Renal cortex interstitium (tissue), 15 donors: ENCODE measurements at places on chromosomes 3 and 15. TPM values are rescaled to one million over a fixed set of nuclear protein-coding genes. Genes with fewer than 3 reads are reported as not detected.

Gene SV2B
- polyA plus RNA-seq: 0.88 TPM

DNA sequence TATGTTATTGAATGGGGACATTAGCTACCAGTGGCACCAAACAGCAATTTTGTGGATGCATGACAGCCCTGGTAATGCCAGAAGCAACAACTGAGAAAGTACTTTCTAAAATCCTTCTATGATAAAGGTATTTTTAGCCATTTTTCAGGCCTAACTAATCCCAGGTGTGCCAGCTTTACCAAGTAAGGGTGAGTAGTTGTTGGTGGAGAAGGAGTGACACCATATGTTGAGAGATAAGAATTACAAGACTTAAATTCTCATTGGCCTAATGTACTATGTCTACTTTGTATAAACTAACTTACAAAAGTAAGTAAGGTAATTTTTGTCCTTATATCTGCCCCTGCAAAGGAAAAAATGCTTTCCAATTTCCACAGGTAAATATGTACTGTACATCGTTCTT, 4.1 kb upstream of the COX17 start:
- DNase-seq: no peak

DNA sequence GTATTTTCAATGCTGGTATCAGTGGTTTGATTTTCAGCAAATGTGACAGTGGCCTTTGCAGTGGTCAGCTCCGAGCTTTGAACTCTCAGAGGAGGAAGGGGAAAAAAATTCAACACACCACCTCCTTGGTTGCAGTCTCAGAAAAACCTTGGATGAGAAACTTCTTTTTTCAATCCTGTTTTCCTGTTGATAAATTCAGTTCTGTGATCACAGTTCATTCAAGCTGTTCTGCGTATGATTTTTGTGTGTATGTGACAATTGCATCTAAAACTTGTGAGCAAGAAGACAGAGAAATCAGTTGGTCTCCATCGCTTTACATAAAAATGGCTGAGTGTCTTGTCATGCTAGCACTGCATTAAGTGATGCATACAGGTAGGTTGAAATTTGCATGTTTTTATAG, 19.2 kb downstream of the ZBTB38 start:
- no peak for DNase-seq

- DNase-seq: no peak
Measured at GRCh38 chr15:70670680-70671079, 92.7 kb downstream of the UACA start.

- DNase-seq: no peak
Measured at GRCh38 chr3:106717178-106717780, 660.0 kb upstream of the CCDC54 start.

DNA sequence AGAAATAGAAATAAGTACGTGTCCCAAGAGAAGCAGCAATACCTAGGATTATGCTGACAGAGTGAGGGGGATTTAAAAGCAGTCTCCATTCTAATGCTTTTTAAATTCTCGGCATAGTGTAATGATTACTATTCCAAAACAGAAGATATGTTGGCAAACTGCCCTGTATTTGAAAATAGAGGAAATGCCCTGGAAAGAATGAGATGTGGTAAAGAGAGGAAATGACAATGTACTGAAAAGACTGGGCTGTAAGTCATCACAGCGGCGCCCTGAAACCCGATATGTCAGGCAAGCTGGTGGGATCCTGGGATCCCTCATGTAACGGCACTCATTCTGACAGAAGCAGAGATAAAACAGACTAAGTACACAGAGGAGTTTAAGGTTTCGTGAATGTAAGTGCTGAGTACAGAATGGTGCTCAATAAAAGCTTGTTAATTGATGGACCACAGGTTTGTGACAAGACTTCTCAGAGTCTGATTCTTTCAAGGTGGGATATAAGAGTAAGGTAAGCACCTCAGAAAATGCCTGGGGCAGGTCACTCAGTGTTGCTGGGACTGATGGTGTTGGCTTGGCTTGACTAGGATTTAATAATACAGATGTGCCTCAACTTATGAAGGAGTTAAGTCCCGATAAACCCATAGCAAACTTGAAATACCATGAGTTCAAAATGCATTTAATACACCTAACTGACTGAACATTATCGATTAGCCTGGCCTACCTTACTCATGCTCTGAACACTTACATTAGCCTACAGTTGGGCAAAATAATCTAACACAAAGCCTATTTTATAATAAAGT, 91.4 kb downstream of the NFKBIZ start:
- peak; percentile 18 for DNase-seq

DNA sequence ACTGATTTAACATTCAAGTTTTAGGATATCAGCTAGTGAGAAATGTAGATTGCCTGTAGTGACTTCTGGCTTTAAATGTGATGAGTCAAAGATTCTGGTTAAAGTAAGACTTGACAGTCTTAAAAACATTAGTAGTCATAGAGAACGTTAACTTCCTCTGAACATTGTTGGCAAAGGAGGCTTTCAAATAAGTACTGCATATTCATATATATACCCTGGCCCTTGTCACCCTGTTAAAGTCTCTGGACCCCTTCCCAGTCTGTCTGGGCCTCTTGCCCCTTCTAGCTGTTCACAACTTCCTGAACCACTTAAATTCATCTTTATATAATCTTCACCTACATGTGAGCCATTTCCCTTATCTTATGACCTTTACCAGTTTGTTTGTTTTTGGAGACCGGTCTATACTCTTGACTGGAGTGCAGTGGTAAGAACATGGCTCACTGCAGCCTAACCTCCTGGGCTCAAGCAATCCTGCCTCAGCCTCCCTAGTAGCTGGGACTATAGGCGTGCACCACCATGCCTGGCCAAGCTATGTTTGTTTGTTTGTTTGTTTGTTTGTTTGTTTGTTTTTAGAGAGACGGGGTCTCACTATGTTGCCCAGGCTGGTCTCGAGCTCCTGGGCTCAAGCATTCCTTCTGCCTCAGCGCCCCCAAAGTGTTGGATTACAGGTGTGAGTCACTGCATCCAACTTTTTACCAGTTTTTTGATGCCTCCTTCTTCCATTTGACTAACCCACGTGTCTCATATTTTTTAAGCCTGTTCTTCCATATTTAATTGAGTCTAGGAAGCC, 64.4 kb upstream of the CRTC3 start:
- DNase-seq: no peak

GRCh38 chr3:141076797-141077571, 25.8 kb downstream of the SPSB4 start:
- peak; percentile 87 for DNase-seq

DNA sequence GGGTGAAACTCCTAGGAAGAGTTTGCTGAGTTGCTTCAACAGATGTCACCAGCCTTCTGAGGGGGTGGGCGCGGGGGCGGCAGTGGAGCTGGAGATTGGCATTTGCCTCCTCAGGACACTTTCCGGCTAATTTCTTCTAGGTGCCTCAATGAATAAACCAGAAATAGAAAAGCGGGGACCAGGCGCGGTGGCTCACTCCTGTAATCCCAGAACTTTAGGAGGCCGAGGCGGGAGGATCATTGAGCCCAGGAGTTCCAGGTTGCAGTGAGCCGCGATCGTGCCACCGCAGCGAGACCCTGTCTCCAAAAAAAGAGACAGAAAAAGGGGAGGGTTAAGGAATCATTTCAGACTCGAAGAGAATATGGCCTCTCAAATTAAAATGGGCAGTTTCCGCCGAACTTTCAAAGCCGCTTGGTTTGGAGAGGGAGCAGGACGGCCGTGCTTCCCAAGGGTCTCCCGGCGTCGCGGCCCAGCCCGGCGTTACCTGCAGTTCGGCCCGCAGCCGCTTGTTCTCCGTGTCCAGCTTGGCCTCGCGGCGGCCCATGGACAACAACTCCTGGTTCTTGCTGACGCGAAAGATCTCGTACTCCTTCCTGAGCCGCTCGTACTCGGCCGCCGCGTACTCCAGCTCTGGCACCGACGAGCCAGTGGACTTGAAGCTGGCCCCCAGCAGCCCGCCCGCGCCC, 587 bp downstream of the NPHP3 start:
- DNase-seq: no peak

DNA sequence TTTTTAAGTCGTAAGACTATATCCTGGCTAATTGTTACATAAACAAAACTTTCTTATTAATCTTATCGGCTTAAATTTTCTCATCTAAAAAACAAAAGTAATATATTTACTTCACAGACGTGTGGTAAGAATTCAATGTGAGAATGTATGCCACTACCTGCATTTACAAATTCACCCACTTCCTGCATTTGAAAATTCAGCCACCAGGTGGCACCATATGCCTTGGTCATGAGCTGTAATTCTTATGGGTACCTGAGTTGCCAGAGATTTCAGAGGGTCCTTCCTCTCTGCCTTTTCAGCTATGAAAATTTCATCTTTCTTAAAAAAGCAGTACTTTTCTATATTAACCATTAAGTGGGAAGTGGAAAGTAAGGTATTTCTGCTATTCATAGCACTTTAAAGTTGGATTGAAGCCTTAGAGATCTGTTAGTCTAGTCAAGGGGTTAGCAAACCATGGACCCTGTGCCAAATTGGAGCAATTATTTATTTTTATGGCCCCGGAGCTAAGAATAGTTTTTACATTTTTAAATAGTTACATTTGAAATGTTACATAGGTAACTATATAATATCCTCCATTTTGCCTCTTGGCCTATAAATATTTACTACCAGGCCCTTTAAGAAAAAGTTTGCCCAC, 127.8 kb downstream of the HCN4 start:
- DNase-seq: peak; percentile 40

DNA sequence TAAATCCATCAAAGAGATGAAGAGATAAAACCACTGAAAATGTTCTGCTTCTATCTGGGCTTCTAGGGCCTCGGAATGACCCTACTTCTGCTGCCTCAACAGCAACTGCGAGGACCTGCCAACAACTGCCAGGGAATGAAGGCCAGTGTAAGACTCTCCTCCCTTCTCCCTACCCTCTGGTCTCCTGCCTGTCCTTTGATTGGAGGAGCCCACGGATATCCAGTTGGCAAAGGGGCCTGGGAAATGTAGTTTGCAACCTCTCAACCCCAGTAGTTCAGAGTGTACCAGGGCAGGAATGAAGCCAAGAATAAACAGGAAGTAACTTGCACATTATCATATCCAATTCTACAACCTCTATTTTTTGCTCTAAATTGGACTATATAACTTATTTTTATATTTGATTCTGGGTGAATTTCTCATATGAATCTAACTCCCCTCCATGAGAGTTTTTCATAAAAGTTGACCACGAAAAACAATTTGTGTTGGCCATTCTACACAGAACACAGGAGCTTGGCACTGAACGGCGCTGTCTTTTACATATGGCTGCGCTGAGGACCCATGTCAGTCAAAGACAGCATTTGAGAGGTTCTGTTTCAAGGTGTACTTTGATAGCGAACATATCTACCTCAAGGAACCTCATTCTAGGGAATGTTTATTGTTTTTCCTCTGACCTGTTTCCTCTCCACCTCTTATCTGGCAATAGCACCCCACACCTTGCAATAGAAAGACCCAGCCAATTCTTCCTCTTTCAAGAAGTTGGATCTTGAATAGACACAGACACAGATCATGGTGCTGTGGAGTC, 91.1 kb upstream of the RNF7 start:
- DNase-seq: no peak

- DNase-seq: no peak
Measured at GRCh38 chr3:139231555-139232281, 112.1 kb upstream of the MRPS22 start.

GRCh38 chr3:152261329-152261728, 7.4 kb upstream of the MBNL1 start:
- no peak for DNase-seq

- no peak for DNase-seq
Measured at GRCh38 chr3:150177673-150178381, 207.1 kb upstream of the PFN2 start.

- DNase-seq: no peak
Measured at GRCh38 chr15:60652245-60652644, 173.3 kb upstream of the ICE2 start.
